ENCODE measurements at places on chromosomes 12 and 14.

GRCh38 chr12:114976372-114976771, 292.4 kb upstream of the TBX3 start:
- DNase-seq, result no peak

DNA sequence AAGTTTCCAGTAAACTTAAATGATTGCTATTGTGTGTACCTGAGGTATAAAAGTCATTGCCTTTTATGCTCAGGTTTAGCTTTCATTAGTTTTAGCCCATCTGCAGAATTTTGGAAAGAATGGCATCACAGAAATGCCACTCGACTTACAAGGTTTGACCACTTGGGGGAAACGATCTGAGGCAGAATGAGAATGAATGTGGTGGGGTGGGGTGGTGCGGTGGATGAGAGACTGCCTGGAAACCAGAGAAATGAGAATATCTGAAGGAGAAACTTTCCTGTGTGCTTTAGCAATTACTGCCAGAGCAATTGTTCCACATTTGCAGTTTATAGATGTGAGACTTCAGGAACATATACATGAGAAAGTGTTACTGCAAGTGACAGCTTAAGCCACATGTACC, 225.4 kb upstream of the PDE3A start:
- no peak for DNase-seq

DNA sequence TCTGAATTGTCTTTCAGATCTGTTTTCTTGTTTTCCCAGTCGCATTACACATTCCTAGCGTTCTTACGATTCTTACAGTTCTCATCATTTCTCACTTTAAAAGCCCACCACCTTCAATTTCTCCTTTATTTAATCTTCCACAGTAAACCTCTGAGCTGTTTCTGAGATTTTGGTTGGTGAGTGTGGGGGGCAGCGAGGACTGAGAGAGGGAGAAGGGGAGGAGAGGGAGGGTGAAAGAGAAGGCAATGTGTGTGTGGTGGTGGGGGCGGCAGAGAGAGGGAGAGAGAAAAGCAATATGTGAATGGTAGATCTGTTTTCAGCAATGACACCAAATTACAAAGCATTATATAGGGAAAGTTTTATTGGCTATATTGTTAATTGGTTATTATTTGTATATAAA, 282.6 kb downstream of the SOX5 start:
- no peak for DNase-seq

GRCh38 chr14:70315942-70316341, 43.5 kb downstream of the COX16 start:
- no peak for DNase-seq

DNA sequence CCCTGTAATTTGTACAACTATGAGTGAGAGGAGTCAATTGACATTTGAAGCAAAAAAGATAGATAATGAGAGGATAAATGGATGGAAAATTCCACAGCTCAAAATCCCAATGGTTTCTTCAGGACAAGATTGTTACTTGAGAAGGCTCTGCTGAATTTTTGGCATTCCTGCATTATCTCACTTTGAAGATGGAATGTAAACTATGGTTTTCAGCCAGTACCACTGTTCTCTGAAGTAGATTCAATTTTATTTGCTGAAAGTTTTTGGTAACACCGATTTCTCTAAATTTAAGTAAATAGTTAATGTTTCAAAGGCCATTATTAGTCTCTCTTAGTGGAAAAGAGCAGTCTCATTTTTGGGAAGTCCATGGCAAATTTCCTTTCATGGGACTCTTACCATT, 121.9 kb upstream of the SLC38A2 start:
- DNase-seq, result no peak

All from HL-60 (cell line).